AG08396 (cell line): ENCODE measurements at places on chromosomes 4 and X.

GRCh38 chrX:107025545-107025944 lies 25.5 kb upstream of the MORC4 start:
- DNase-seq: peak; percentile 8

DNA sequence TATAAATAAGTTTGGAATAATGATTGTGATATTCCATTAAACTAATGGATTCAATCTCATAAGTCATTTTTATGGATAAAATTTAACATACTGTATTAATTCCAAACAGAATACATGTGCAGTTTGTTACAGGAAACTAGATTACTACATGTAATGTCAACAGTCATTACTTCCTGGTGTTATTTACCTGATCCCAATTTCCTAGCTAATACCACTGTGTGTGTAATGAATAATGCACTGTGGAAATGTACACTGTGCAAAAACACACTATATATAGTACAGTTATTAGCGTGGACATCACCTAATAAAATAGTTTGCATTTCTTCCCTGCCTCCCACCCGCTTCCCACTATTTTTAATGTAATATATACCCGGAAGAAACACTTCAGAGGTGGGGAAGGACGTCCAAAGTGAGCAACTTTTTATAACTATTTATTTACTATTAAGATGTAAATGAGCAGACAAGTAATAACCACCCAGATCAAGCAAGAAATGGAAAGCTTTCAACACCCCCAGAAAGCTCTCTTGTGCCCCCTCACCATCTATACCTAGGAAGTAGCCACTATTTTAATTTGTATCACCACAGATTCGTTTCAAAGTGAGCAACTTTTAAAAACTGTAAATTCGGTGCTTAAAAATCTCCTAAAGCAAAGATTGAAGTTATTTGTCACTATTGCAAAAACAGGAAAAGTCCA lies 219.1 kb downstream of the THOC2 start:
- DNase-seq: no peak

- peak; percentile 48 for DNase-seq
These were observed 470.0 kb upstream of the INTU start for GRCh38 chr4:127162741-127163140.

DNA sequence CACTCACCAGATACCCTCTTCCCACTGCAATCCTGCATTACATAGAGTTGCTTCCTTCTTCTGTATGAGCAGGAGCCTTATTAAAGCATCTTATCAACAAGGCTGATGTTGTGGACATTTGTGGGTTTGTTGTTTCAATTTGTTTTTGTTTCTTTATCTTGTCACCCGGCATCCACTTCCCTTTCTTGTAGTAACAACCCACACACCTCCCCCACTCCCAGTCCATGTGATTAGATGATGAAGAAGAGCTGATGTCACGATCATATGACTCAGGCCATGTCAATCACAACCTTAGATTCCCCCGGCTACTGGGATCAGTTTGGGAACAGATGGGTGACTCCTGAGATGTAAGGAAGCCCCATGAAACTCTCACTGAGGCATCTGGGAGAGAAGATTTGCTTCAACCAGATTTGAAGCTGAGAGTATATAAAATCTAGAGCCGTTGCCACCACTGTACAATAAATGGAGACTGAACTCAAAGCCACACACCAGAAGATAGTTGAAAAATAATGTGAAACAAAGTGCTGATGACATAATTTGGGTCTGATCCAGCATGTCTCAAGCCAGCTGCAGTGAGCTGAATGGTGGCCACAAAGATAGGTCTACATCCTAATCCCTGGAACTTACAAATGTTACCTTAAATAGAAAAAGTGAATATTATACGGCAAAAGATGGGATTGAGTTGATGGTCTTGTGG lies 34.1 kb upstream of the SRD5A3 start:
- DNase-seq: no peak

DNA sequence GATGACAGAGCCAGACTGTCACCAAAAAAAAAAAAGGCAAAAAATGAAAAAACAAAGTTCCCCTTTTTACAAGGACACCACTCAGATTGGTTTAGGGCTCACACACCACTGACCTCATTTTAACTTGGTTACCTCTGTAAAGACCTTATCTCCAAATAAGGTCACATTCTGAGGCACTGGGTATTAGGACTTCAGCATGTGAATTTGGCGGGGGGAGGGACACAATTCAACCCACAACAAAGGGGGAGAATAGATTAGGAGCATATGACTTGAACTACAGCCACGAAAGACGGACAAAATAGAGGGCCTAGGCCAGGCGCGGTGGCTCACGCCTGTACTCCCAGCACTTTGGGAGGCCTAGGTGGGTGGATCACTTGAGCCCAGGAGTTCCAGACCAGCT lies 31.0 kb upstream of the ARAF start:
- DNase-seq: no peak

DNA sequence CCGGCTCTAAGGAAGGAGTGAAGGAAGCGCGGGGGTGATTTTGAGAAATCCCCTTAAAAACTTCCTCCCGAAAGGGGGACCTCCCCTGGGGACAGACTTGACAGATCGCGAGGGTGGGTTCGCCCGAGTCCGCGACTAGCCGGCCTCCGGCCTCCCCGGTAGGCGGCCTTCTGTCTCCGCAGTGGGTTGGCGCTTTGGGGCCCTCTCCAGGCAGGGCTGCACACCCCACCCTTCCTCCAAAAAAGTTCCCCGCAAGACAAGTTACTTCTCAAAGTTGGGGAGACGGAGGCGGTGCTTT lies 24.8 kb downstream of the HOPX start:
- peak; percentile 40 for DNase-seq

GRCh38 chrX:29903360-29903759 lies 312.0 kb upstream of the MAGEB2 start:
- peak; percentile 3 for DNase-seq

GRCh38 chr4:114600672-114601071 lies 2.1 kb downstream of the UGT8 start:
- DNase-seq: no peak
